Esophagus squamous epithelium (tissue), 5 donors: ENCODE measurements at places on chromosomes 12 and 14.

DNA sequence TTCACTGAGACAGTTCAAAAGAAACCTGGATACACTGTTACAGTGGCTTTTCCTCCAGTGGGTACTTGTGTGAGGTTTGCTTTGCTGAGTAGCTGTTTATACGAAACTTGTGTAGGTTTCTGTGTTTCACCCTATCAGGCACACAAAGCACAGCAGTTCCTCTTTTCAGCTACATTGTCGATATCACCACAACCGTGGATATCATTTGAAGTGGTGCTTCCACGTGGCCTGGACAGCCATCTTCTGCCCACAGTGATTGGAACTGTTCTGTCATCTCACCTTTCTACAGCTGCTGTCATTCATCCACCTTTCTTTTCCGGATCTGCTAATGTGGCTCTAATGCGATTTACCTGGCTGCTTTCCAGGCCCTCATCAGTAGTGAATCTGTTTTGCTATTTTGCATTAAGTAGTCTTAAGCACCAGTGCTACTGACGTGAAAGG, 368.8 kb downstream of the SYT1 start:
- DNase-seq, result no peak

DNA sequence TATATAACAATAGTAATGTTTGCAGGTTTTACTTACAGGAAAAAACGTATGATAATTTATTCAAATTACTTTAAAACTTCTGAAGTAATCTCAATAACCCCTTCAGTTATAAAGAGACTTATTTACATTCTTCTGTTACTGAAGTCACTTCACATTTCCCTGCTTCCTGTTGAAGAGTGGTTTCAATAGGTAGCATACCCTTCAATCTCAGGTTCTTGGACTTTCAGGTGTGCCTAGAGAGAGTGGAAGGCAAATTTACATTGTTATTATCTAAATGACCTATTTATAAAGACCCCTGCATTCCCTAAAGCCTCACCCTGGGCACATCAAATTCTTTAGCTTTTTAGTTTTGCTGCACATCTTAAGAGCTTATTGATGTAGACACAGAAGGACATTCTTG, 137.6 kb upstream of the AEBP2 start:
- DNase-seq, result no peak

GRCh38 chr14:73339846-73340595, 102.7 kb downstream of the PAPLN start:
- no peak for DNase-seq

DNA sequence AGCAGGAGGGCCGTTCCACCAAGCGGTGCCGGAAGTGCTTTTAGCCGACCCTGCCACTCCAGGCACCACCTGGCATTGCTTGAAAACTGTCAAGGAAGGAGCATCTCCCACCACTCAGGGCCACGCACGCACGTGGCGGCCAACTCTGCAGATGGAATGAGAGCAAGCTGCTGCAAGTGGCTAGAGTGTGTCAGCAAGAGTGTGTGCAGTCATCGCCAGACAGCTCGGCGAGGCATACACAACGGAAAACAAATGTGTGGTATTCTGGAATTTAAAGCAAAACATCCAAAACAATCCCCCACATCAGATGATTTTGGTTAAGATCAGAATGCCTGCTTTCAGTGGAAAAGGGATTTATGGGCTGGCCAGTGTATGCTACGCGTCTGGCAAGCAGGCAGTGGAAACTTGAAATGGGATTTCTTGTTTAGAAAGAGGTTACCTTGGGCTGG, 11.2 kb downstream of the CD9 start:
- DNase-seq, result no peak

DNA sequence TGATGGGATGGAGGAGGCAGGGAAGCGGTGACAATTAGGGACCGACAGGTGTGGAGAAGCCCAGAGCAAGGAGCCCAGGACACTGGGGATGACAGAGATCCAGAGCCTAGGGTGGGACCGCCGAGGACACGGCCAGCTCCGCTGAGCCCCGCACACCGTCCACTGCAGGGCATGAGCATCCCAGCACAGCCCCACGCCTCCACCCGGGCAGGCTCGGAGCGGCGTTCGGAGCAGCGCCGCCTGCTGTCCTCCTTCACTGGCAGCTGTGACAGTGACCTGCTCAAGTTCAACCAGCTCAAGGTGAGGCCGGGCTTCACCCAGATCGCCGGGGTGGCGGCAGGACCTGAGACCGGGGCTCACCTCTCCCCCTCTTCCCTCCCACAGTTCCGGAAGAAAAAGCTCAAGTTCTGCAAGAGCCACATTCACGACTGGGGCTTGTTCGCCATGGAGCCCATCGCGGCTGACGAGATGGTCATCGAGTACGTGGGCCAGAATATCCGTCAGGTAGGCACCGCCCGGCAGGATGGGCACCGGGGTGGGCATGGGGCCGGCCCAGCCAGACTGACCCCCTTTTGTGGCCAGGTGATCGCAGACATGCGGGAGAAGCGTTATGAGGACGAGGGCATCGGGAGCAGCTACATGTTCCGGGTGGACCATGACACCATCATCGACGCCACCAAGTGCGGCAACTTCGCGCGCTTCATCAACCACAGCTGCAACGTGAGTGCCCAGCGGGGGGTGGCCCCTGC, 23.7 kb downstream of the SETD1B start:
- DNase-seq, result no peak

- DNase-seq, result no peak
These were observed 28.5 kb downstream of the CPM start for GRCh38 chr12:68904351-68904962.

GRCh38 chr12:89210277-89210676, 142.0 kb downstream of the DUSP6 start:
- DNase-seq, result no peak

DNA sequence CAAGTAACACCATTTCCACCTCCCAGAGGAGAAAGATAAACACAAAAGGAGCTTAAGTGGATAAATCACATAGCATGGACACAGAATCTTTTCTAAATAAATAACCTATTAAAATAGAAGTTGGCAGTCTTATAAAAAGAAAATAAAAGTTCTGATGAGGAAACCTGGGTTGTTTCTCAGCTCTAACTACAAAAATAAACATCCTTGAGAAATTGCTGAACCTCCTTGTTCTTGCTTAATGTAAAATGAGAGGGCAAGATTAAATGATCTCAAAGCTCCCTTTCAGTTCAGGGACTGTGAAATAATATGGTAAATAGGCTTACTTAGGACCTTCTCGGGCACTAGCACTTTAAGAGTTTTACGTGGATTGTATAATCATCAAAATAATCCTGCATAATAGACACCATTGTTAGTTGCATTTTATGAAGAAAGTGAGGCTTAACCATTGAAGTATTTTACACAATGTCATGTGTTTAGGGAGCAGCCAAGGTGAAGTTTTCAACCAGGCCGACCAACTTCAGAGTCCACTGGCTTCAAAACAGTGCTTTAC, 214.0 kb upstream of the NOVA1 start:
- no peak for DNase-seq

GRCh38 chr14:21264025-21264801, 5.0 kb downstream of the HNRNPC start:
- no peak for DNase-seq

- no peak for DNase-seq
These were observed 9.4 kb downstream of the TMEM63C start for GRCh38 chr14:77190977-77191376.

DNA sequence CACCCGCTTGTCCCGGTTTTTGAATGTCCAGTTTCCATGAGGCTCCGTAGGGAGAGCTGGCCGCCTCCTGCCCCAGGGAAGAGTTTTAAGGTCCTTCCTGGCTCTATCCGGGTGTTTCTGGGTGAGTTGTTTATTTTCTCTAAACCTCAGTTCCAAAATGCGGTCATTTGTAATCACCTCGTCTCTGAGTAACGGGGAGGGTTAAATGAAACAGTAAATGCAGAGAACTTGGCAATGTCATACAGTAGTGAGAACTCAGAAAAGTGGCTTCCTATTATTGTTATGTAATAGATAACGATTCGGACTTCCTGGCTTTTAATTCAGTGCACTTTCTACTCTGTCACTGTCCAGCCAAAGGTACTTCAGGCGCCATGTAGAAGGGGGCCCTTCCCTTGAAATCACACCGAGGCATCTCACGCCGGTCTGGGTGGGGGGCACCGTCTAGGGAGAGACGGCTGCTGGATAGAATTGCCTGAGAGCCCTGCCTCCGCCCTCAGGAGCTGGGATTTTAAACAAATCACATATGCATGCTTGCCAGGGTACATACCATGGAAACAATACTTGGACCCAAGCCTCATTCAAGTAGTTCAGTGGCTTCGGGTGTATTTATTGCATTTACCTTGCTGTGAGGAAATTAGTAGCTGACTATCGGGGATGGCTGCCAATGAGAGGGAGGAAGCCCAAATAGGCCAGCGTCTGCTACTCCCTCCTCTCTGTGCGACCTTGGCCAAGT, 26.4 kb downstream of the NOS1 start:
- DNase-seq, result no peak

DNA sequence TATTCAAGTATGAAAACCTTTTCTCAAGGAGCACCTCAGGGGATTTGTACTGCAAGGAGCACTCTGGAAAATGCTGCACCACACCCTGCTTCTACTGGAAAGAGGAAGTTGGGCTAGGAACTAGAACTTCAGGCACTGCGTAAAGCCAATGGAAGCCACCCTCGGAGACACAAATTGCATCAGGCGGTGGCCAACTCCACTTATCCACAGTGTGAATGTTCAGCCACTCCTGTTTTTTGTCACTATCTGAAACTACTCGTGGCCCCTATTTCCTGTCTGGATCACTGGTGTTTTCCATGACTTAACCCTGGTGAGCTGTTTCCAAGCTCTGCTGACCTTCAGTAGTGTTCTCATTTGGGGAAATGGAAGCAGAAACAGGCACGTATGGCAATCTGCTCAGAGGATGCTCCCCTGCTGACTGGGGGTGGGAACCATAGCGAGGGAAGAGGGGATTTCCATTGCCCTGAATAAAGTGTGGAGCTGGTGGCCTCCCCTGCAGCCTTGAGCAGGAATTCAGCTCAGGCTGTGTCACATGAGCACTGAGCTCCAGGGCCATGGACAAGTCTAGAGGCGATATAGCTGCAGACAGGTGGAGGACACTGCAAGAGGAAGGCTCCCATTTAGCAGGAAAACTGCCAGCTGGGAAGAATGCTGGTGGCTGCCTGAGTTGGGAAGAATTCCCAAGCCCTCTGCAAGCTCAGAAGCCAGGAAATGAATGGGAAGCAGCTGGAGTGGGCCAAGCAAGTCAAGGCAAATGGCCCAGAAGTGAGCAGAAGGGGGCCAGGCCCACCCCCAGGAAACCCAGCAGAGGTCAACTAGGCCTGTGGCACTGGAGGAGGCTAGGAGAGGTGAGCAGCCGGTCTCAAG, 50.5 kb upstream of the RAP1B start:
- DNase-seq, result no peak

DNA sequence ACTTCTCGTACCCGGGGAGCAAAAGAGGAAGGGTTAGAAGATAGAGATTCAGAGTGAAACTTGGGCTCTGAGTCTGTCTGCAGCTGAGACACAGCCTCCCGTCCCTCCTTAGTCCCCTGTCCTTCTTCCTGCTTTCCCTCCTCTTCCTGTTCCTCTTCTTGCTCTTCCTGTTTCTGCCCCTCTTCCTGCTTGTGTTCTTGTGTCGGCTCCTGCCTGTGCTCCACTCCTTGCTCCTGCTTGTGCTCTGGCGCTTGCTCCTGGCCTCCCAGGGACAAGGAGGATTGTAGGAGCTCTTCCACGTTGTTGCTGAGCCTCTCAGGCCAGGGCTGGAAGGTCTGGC, 3.0 kb downstream of the ACRBP start:
- DNase-seq, result no peak

GRCh38 chr14:31122098-31122611, 85.4 kb downstream of the HECTD1 start:
- DNase-seq, result no peak

- no peak for DNase-seq
These were observed 28.8 kb downstream of the CLMN start for GRCh38 chr14:95290871-95291431.

DNA sequence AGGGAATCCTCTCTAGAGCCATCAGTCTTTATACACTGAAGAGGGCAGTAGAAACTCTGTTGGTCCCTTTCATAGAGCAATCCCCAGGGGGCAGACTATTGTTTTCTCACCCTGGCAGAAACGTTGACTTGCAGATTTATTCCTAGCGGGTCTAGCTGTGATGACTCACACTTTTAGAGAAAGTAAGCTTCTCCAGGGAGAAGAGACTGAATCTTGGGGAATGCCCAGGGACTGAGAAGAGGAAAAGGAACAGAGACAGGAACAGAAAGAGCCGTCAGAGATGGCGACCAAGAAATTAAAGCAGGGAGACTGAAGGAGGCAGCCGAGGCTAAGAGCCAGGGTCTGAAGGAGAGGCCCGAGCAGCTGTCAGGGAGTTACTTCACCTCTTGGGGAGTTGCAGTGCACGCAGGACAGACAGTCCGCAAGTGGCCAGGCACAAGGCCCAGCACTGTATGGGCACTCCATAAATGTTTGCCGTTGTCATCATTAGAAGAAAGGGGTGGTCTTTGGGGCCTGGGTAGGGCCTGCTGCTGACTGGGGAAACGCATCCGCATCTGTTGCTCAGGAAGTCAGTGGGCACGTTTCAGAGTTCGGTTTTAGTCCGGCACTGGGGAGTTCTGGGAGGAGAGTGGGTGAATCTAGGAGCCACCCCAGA, 13.0 kb downstream of the PLEKHG6 start:
- DNase-seq, result no peak

DNA sequence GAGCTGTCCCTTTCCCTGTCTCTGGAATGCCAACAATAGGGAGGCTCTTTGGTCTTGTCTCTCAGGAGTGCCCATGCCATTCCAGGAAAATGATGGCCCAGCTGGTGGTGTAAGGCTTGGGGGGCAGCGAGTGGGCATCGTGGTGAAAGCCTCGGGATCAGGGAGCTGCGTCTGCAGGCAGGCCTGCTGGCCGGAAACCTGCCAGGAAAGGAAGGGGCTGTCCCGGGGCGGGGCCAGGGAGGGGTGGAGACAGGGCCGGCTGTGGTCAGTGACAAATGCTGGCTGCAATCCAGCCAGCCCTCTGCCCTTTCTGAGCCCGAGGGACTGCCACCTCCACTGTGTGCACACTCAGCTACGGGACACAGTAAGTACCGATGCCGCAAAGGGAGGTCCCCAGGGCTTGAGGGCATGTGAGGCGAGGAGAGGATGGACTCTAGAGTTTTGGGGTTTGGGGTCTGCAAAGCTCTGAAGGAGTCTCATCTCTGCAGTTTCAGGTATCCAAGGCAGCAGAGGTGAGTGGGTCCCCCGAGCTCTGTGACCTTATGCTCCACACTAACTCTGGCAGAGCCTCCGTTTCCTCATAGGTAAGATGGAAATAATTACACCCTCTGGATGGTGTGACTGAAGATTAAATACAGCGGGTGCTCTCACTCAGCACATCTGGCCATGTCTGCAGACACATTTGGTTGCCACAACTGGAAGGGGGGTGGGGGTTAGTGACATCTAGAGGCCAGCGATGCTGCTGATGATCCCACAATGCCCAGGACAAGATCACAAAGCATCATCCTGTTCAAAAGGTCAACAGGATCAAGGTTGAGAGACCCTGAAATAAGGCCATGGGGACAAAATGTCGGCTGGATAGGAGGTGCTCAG, at the start of gene SERPINA5:
SERPINA5 (plus strand) TSS at position 300 of the 873 bp plus-strand sequence. CDS start 5,937 bp downstream, outside the sequence.
- no peak for DNase-seq

DNA sequence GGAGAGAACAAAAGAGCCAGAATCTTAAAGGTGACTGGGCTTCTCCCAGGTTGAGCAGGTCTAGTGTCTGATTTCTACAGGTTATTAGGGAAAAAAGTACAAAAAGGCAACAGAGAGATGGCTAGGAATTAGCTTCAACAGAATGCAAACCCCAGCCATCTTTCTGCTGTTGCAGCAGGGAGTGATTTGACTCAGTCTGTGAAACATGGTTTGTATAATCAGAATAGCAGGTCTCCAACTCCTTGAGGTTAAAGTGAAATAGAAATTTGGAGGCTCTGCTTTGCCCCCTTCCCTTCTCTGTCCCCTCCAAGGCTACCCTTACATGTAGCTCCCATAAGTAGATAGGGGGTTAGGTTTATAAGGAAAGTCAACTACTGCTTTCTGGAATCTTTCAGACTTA, 105.8 kb downstream of the AKAP6 start:
- DNase-seq, result no peak
